ENCODE measurements at places on chromosomes 16 and 17.
A peak's percentile ranks its signal among the peaks of the same experiment; 100 is the strongest.

- DNase-seq: no peak
Observed at GRCh38 chr16:35686595-35686994, 2227.2 kb downstream of the TP53TG3F start.

DNA sequence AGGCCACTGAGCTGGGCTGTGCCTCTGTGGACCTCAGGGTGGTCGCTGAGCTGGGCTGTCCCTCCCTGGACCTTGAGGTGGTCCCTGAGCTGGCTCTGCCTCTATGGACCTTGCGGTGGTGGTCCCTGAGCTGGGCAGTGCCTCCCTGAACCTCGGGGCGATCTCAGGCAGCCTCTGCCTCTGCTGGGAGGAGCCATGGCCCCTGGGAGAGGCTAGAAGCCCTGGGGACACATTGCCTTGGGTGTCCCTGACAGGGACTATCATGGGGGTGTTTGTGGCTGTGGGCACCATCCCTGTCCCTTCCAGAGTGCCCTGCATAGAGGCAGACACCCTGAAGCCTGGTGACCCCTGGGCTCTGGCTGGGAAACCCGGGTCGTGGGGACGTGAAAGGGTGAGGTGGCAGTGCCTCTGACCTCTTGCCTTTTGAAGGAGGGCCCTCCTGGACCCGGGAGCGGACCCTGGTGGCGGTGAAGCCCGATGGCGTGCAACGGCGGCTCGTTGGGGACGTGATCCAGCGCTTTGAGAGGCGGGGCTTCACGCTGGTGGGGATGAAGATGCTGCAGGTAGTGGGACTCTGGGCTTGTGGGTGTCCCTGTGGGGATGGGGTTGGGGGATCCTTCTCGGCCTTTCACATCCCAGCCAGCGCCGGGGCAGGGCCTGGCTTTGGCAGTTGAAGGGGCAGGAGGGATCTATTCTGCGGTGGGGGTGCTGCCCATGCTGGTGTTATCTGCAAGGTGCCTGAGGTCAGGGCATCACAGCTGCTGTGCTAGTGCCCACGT, 1.8 kb downstream of the NME4 start:
- no peak for DNase-seq

GRCh38 chr17:1158879-1159278, 20.9 kb downstream of the ABR start:
- no peak for DNase-seq

- peak; percentile 90 for DNase-seq
Observed at GRCh38 chr17:79393358-79394052, 217.3 kb downstream of the RBFOX3 start.

DNA sequence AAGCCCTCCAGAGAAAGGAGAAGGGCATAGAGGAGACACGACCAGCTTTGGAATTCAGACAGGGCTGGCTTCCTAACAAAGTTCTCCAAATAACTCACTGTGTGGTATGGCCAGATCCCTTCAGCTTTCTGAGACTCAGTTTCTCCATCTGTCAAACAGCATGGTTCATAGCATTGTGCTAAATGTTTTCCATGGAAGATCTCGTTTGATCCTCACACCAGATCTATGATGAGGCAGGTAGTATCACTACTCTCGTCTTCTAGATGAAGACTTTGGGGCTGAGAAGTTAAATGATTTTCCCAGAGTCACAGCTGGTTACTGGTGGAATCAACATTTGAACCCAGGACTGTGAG, 507.3 kb downstream of the HAPSTR1 start:
- DNase-seq: no peak

- DNase-seq: no peak
Observed at GRCh38 chr17:18025241-18025944, 13.6 kb downstream of the ATPAF2 start.

DNA sequence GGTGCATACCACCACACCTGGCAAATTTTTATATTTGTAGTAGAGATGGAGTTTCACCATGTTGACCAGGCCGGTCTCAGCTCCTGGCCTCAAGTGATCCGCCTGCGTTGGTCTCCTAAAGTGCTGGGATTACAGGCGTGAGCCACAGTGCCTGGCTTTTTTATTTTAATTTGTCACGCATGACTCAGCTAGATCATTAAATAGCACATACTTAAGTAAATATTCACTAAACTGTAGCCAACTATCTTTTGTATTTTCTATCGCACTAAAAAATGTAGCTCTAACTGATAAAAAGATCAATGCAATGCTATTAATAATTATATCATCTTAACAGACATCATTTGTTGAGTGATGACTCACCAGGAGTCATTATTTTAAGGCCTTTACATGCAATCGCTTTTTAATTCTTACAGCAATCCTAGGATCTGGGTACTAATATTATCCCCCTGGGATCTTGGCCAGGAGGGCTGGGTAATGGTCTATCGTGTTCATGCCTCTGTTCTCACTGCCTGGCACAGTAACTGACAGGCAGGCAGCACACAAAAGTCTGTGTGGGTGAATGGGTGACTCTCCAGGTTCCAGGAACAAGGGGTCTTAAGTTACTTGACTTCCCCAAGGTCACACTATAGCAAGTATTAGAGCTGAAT, 693.5 kb upstream of the EEF2KMT start:
- DNase-seq: no peak

- DNase-seq: no peak
Observed at GRCh38 chr17:40556884-40557414, 8.3 kb downstream of the CCR7 start.

GRCh38 chr17:78884148-78884825, 18.7 kb downstream of the CEP295NL start:
- DNase-seq: no peak

DNA sequence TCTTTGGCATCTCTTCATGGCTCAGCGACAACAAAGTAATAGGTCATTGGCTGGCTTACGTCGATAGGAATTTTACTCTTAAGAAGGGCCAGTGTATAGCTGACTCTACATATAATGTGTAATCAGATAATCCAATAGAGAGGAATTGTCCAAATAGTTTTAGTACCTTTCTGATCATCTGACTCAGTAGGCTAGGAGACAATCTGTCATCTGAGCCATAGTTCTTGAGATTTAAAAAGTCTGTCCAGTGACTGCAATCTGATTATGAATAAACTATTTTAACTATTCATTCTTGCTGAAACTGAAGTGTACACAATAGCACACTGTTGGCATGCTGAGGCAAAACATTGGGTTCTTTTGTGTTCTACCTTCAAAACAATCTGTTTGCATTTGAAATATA, 21.4 kb upstream of the NOL11 start:
- no peak for DNase-seq

DNA sequence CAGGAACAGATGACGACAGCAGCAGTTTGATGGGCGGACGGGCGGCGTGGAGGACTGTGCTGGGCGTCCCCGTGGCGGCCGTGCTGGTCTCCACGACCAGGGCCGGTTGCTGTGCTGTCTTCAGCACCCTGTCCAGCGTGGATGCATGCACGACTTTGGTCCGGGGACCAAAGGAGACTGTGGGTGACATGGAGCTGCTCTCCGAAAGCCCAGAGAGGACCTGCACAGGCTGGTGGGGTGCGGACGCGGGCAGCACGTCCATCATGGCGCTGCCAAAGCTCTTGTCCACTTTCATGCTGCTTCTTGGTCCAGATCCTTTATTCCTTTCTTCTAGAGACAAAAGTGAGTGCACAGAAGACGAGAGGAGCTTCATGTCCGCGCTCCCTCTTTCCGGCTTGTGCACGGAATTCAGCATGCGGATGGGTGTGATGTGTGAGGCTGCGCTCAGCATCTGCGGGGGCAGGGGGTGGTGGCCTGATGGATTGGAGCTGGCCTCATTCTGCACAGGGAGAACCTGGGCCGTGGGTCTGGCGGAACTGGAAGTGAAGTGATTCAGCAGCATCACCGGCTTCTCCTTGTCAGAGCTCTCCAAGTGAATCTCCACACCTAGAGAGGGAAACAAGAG, 20.3 kb downstream of the MAP1LC3B start:
- no peak for DNase-seq

DNA sequence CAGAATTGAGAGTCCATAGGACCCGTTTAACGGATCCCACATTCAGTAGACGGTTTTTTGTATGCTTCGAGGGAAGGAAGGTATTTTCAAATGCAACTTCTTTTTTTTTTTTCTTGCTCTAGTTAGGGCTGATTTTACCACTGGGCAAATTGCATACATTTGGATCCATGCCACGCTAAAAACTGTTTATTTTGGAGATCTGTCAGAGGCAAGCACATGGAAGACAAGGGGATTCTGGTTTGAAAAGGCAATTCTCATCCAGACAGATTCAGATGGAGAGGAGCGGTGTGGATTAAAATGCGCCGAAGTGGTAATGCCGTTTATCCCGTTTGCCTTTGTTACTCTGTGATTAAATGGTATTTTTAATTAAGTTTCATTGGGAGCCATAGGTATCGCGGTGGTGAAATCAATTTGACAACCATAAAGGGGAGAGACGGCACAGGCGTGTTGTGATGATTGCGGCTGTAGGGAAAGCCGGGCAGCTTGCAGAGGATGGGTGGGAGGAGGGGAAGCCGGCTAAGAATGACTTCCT, 170.4 kb downstream of the IRX3 start:
- no peak for DNase-seq

DNA sequence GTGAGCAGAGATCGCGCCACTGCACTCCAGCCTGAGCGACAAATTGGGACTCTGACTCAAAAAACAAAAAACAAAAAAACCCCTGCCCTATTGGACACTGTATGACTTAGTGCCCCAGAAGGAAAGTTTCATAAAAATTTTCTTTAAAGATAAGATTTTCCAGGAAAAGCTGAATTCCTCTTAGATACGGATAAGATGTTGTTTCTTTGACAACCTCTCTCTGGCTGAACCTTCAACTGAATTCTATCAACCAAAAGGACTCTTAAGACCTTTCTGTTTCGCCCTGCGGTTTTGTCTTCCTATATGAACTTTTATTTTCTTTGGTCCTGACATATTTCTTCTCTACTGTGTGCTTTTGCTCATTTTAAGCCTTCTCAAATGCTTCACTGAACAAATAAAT, 35.8 kb downstream of the CPPED1 start:
- DNase-seq: no peak

GRCh38 chr17:10271106-10271562, 72.7 kb upstream of the GAS7 start:
- peak; percentile 16 for DNase-seq

DNA sequence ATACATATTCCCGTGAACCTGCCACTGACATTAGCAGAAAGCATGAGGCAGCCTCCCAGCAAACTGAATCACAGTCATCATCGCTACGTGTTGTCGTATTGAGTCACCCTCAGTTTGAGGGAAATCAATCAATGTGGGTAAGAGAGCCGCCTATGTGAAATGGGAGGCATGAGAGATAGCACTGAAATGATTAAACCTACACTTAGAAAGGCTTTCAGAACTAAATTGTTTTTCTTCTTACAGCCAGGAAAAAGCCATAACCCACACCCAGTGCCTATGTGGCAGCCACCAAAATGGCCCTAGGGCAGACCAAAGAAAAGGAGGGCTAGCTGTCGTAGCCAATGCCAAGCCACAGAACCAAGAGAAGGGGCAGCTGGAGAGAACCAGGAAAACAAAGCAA, 90.5 kb downstream of the ADAMTS18 start:
- no peak for DNase-seq

DNA sequence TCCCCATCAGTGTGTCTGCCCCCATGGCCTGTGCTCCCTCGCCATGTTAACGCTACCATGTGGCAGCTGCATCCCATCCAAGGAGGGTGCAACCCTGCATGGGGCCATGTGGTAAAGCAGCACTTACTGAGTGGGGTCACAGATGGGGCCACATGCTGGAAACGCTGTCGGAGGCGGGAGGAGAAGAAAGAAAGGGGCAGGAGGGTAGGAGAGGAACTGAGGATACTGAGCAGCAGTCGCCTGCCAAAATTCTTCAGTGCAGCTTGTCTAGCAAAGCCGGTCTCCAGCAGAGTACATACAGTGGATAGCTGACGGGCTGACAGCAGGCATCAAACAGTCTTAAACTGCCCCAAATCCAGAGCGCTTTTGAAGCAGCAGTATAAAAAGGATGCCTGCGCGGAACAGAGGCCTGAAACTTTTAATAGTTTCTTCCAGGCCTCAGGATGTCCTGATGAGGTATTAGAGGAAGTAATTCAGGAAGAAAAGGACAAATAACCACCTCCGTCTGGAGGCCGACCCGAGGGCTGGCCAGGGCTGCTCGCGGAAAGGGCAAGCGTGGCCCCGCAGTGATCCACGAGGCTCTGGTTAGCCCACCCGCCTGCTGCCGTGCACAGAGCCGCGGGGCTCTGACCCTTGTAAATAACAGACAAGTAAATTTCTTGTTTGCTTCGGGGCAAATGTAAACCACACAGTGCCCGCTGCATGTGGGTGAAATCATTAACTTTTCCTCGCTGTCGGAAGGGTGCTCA, 149.0 kb downstream of the CCDC182 start:
- no peak for DNase-seq

- peak; percentile 77 for DNase-seq
Observed at GRCh38 chr17:74864866-74865395, 5.2 kb upstream of the GRIN2C start.

DNA sequence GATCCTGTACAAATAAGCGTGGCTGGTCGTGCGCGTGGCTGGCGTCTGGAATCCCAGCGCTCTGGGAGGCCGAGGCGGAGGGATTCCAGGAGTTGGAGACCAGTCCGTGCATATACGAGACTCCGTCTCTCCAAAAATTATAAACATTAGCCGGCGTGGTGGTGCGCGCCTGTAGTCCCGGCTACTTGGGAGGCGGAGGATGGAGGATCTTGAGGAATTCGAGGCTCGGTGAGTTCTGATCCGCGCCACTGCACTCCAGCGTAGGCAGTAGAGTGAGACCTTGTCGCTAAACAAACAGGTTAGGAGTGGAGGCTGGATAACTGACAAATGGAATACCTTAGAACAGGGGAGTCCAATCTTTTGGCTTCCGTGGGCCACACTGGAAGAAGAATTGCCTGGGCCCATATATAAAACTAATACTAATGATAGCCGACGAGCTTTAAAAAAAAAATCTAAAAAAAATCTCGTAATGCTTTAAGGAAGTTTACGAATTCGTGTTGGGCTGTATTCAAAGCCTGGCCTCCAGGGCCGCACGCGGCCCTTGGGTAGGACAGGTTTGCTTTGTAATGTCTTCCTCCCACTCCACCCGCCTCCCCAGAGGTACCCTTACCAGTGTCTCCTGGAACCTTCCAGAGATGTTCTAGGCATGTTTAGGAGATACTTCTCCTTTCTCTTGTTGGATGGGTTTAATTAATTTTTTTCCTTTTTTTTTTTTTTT, 909 bp upstream of the RSL1D1 start:
- peak; percentile 56 for DNase-seq

GRCh38 chr17:70622368-70623260, 453.3 kb downstream of the KCNJ2 start:
- peak; percentile 63 for DNase-seq

GRCh38 chr16:87735270-87736007, 30.3 kb downstream of the KLHDC4 start:
- no peak for DNase-seq

GRCh38 chr17:39704821-39705551, 5.1 kb downstream of the ERBB2 start:
- no peak for DNase-seq

GRCh38 chr16:14202697-14203096, 131.6 kb downstream of the MRTFB start:
- DNase-seq: peak; percentile 31

Measured in hepatocyte (in vitro differentiated cells).